Stimulated activated CD4-positive, alpha-beta T cell treated with anti-CD3 and anti-CD28 coated beads, Interleukin-2, amount 100 ng/mL, for 4 hours (primary cell): ENCODE measurements at places on chromosomes 5 and 9.

DNA sequence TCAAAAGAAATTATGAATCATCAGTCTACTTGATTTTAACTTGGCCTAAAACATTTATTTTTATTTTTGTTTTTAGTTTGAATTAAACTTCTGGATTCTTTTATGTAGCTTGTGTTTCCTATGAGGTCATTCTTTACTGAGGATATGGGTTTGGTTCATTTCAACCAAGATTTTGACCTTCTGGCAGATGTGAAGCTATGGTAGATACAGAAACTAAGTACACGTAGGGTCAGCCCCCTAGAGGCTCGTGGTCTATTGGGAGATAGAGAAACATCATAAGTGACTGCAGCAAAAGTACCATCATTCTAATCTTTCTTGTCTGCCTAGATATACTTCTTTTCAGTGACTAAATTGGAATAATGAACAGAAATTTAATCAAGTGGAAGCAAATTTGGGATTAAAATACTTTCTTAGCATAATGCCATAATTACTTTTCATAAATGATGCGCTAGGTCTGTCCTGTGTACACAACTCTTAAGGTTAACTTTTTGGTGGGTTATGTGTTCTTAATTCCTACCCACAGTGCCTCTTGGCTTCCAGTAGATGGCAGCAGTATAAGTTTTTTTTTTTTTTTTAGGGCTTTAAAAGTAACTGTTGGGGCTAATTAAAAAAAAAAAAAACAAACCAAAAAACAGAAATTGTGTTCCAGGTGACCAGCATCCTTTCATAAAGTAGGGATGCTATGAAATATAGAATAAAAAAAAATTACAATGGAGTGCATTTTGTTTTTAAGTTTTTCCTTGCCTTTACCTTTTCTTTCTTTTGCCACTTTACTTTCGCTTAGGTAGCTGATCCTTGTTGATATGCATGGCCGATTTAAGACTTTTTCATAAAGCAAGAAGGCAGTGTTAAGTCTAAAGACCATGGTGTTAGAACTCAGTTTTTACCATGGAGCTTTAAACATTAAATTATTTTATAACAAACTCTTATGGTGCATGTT is 49.9 kb downstream of the LRRTM2 start:
- no peak for DNase-seq

DNA sequence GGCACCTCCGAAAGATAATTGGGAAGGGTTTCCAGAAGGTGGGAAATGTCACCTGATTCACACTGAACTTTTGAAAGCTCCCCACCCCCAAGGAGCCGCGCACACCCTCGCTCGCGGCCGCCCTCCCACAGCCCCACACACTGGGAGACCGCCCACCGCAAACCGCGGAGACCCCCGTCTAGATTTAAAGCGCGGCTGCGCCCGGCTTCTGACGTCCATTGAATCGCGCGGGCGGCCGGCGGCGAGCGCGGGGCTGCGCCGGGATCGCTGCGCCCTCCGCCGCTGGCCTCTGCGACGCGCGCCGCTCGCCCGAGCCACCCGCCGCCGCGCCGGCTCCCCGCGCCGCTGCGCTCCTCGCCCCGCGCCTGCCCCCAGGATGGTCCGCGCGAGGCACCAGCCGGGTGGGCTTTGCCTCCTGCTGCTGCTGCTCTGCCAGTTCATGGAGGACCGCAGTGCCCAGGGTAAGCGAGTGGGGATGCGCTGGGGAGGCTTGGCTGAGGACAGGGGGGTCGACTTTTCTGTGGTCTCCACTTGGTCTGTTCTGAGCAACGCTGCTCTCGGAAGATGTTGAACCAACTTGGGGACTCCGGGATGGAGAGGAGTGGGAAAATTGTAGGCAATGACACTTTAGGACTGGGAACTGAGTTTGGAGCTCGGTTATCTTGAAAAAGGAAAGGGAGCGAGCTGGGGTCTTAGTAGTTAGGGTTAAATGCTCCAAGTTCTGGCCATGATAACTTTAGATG is at the start of gene FST:
Gene FST, plus strand, starts transcription at position 214 of the 743 bp plus-strand sequence. Its CDS starts 163 bp downstream, at position 377.
- no peak for DNase-seq

- DNase-seq, result no peak
These were observed 29.5 kb upstream of the SMAD5 start for GRCh38 chr5:136103118-136103517.

GRCh38 chr9:4290427-4290837 is 9.4 kb downstream of the GLIS3 start:
- DNase-seq, result no peak

GRCh38 chr9:128836509-128837145 is 7.0 kb upstream of the SPOUT1 start:
- DNase-seq, result no peak

GRCh38 chr5:92081958-92082712 is 699.0 kb upstream of the ARRDC3 start:
- no peak for DNase-seq

GRCh38 chr5:140633501-140633900 is 526 bp upstream of the CD14 start:
- DNase-seq, result no peak

- DNase-seq, result no peak
These were observed 537.1 kb upstream of the CDH18 start for GRCh38 chr5:20524991-20525529.

DNA sequence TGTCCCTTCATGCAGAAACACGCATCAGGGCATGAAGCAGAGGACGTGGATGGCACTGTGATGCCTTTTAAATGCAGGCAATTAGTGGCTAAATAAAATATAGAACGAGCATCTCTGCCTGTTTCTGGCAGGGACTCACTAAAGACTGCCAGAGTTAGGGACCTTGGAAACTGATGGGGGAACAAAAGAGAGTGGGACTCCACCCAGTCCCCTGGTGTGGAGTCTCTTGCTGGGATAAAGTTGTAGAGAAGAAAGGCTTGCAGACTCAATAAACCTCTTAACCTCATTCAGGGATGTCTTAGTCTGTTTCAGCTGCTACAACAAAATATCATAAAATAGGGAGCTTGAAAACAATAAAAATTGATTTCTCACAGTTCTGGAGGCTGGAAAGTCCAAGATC is 87.6 kb upstream of the ARAP3 start:
- no peak for DNase-seq

DNA sequence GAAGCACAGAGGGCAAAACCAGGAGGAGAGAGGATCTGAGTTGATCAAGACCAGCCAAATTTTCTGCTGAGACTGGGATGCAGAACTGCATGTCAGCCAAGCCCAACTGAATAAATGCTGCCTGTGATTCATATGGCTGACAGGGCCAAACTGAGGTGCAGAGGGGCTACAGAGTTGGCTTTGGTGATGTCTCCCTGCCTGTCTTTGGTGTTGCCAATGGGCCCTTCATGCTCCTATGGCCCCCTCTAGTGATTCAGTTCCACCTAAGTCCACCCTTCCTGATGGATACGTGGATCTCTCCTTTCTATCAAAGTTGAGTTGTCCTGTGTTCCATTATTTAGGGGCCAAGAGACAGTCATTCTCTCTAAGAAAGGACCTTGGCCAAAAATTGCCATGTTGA is 163.6 kb upstream of the TLE4 start:
- no peak for DNase-seq

GRCh38 chr9:107270082-107270481 is 13.0 kb upstream of the RAD23B start:
- no peak for DNase-seq

- DNase-seq, result no peak
These were observed 485.1 kb upstream of the PAPPA start for GRCh38 chr9:115668521-115668920.

DNA sequence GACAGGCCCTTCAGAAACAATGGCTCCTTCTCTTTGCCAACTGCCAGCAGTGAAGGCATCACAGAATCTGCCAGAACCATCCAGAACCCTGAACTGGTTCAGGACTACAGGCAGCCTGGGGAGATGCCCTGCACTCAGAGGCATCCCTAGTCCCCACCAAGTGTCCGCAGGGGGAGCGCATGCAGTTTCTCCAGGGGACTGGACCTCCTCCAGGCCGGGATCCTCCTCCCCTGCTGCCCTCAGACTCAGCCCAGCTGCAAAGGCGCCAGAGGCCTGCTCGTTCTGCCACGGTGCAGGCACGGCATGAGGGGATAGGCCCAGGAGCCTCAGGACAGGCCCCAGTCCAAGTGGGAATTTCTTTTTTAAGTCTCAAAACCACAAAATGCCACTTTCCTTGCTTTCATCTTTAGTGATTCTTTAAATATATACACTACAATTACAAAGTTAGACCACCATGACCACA is 72.0 kb downstream of the SEMA4D start:
- DNase-seq, result no peak

DNA sequence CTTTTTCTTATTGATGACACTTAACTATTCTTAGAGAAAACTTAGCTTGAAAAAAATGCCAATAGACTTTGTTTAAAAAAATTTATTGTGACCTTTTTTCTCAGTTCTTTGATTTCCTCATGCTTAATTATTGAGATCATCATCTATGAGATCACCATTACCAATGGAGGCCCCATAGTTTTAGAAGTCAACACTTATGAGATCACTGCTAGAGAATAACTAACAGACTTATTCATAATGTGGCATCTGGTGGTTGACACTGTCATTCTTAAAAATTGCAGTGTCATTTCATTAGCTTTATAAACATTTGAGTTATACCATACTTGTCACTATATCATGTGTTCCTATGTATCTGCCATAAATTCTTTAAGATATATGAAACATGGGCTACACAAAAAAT is 14.9 kb upstream of the FEM1C start:
- DNase-seq, result no peak

- no peak for DNase-seq
These were observed 23.2 kb downstream of the FBXW5 start for GRCh38 chr9:136921307-136921706.

DNA sequence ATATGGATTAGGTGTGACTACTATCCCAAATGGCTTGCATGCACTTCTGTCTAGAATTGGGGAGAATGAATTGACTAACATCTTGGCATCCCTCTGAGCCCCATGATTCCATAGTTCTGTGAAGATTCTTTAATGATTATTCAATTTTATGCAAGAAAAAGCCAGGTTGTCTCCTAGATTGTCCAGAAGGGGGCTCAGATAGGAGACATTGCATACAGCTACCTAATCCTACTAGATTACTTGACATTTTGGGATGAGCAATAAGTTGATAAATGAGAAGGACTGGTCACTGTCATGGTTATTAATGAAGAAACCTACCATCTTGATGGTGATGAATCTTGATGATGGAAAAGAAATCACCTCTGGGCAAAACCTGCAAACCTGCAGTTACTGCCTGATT is 117.0 kb downstream of the CARTPT start:
- DNase-seq, result no peak

- DNase-seq, result no peak
These were observed 5.4 kb upstream of the CLK4 start for GRCh38 chr5:178632285-178632684.

- DNase-seq, result no peak
These were observed 106.5 kb upstream of the PARP8 start for GRCh38 chr5:50559955-50560354.

DNA sequence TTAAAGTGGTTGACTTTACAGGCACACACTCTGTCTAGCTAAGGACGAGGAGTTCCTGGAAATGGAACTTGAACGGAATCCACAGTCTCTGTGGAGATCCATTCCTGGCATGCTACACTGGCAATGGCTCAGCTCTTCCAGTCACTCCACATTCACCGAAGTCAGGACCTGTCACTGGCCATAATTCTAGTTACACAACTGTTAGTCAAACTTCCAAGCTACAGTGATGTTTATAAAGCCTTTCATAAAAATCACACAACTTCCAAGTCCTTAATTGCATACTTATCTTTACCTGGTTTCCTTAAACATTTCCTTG is 15.7 kb downstream of the CDC14B start:
- DNase-seq, result no peak

- no peak for DNase-seq
These were observed 28.1 kb downstream of the NTRK2 start for GRCh38 chr9:84697509-84698114.

DNA sequence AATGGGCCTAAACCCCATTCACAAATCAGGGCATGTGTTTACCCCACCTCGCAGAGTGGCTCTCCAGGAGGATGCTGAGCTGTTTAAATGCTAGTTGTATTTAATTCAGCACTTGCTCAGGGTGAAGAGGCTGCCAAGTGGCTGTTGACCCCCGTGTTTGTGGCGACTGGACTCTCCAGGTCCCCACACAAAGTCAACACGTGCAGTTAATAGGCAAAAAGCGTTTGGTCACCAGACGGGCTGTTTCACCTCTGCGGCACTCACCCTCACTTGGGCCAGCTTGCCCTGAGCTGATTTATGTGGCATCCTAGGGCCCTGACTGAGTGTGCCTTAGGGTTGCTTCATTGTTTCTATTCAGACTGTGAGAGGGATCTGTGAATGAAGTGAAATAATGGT is 152.3 kb downstream of the GAS1 start:
- no peak for DNase-seq

DNA sequence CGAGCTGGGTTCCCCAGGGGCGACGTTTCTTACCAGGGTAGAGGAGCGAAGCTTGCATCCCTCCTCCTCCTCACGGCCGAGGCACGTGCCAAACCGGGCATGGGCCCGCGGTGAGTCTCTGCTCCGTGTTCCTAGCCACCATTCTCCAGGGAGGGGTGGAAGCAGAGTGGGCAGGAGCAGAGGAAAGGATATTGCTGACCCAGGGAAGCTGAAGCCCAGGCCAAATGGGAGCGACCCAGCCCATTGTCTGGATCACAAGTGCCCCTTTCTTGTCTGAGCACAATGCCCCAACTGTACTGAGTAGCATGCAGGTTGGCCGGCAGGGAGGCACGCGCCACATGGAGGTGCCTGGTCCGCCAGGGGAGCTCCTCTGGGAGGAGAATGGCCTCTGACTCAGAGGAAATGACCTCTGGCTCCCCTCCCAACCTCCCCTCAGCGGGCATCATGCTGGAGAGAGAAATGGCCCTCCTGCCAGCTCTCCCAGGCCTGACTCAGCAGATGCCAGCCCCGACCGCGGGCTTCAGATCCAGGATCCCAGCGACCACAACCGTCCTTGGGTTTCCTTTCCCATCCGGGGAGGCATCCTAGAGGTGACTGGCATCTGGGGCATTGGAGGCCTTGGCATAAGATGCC is 1.1 kb downstream of the PRR7 start:
- no peak for DNase-seq

DNA sequence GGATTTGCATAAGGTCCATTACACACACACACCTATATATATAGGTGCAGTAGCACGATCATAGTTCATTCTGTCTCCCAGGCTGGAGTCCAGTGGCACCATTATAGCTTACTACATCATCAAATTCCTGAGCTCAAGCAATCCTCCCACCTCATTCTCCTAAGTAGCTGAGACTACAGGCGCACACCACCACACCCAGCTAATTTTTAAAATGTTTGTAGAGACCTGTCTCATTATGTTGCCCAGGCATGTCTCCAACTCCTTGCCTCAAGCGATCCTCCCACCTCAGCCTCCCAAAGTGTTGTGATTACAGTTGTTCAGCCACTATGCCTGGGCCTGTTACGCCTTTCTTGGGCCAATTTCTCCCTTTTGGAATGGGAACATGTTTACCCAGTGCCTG is 39.7 kb downstream of the DNAJB5 start:
- DNase-seq, result no peak

DNA sequence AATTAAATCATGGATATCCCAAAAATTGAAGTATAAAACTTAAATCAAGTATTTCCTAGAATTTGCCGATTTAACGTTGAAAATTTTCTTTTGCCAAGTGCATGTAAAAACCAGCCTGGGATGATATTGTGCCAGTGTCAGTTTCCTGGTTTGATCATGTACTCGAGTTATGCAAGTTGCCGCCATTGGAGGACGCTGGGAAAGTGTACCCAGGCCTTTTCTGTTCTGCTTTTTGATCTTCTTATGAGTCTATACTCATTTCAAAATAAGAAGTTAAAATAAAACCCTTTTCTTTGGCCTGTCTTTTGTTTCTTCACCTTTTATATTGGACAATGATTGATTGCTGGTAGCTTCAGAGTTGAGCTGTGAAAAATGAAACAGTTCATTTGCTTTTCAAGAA is 93.1 kb upstream of the NFIL3 start:
- DNase-seq, result no peak

- DNase-seq, result no peak
These were observed 1.6 kb upstream of the NKX2-5 start for GRCh38 chr5:173236531-173237142.
